ENCODE measurements at places on chromosomes 4 and X.
A peak's percentile ranks its signal among the peaks of the same experiment; 100 is the strongest.

DNA sequence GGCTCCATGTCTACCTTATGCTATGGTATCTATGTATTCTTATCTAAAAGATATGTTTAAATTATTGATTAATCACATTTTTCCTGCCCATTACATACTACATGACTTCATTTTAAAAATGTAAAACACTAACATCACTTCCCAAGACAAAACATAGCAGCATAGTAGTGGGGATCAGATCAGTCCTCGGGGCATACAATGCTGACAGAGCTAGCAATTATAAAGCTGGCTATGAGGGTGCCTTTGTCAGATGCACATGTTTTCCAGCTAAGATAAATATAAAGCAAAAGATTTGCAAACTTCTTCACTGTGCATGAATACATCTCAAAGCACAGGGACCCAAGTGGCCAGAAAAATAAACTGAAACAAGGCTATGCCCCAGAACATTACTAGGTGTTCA lies 549.8 kb upstream of the INTU start:
- DNase-seq: no peak

GRCh38 chr4:6281436-6282313 lies 12.0 kb downstream of the WFS1 start:
- DNase-seq: no peak

DNA sequence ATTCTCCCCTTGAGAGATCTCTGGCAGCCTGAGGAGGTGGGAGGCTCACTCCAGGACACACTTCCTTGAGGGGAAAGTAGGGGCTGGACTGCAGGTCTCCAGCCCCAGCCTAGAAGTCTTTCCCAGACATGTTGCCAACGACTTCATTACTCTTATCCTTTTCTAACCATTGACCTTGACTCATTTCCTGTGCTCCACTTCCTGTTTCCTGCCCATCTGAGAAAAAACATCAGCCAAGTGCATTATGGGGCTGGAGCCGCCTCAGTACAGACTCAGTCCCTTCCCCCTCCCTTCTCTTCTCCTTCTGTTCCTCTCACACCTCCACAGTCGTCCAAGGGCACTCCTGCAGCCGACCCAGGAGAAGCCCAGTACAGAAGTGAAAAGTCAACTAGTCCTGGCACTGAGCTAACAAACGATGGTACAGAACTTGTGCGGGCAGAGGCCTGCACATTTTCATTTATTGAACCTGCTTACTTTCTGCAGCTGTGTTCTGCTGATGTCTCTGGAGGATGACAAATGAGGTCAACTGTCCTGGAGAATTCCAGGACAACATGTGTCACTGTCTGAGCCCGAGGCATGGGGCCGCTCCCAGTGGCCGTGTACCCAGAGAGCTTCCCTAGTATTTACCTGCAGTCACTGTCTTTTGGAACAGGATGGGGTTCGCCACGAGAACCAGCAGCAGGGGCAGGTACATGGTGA lies 20.1 kb downstream of the GPR143 start:
- no peak for DNase-seq

- no peak for DNase-seq
Observed at GRCh38 chr4:25755911-25756310, 100.3 kb downstream of the SLC34A2 start.

DNA sequence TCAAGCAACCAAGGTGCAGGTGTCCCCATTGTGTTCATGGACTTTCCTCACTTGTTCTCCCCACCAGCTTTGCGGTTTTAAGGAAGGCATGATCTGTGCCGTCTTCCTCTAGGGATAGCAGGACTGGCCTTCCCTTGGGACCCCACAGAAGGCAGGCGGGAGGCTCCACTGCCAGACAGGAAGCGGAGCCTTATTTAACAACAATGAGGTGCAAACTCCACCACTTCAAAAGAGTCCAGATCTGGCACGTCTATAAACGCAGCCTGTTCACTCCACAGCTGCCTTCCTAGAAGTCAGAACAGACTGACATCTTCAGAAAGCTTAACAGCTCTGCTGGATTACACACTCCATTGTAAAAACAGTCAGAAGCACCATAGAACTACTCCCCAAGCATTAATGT lies 1.7 kb upstream of the GPR143 start:
- no peak for DNase-seq

GRCh38 chrX:119537487-119537886 lies 27.7 kb downstream of the STEEP1 start:
- DNase-seq: no peak

- no peak for DNase-seq
Observed at GRCh38 chr4:18241727-18242126, 220.2 kb upstream of the LCORL start.

GRCh38 chr4:99323756-99324155 lies 2.6 kb upstream of the ADH1B start:
- peak; percentile 12 for DNase-seq

- no peak for DNase-seq
Observed at GRCh38 chr4:184074677-184075388, 142.8 kb downstream of the ENPP6 start.

DNA sequence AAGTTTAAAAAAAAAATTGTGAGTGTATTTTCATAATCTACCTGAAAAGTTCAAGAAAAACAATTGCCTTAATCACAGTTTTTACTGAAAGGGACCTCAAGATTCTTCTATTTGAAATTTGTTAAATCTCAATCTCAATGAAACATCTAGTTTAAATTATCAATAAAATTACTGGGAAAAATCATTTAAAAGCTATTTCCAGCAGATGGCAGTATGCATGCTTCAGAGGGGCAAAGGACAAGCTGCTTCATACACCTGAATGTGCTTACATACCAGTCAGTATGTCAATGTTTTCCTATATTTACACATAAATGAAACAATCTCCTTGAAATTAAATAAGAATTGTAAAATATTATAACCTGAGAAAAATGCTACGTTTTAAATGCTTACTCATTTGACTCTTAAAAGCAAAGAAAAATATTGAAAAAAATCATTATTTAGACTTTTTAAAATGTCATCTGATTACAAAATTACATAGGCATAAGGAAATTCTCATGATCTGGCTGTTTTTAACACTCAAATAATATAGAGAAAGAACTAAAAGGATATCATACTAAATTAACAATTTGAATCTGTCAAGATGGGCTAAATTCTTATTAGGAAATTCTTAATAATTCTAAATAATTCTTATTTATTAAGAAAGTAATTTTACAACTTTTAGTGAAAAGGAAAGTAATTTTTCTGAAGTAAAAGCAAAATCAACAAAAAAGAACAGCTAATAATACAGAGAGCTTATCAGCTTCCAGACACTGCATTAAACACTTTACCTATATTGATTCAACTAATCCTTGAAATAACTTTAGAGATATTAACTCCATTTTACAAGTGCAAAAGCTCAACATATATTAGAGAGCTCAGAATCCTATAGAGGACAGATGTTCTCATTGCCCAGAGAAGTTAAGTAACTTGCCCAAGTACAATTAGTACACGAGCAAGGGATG lies 242.1 kb downstream of the ADAMTS3 start:
- DNase-seq: no peak

DNA sequence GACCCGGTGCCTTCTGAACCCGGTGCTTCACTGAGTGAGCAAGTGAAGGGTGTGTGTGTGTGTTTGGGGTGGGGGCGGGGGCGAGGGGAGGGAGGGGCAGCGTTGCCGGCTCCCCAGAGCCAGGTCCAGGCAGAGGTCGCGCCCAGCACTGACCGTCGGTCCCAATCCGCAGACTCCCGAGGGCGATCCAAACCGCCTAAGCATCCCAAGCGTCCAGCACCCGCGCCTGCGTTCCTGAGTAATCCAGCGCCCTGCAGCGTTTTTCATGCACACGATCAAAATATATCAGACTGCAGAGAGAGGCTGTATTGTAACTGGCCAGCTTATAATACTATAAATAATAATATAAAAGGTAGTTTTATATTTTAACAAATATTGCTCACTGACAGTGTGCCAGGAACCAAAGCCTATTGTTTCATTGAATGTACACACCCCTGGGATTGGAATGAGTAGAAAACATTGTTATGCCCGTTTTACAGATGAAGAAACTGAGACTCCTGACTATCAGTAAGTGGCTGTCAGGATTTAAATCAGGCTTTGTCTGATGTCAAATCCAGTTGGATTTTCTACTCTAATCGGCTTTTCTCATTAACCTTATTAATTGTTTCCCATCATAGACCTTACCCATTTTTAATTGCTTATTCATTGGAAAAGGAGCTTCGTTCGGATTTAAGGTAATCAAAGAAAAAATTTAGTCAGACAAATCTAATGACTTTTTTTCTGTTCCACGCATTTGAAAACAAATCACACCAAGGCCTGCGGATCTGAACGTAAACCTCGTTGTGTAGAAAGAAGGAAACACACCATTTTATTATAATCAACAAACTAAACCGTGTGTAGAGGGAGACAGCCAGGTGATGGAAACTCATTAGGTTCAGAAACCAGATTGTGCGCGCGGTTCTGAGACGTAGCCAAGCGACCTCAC lies 4.0 kb upstream of the NKX3-2 start:
- no peak for DNase-seq

GRCh38 chrX:111886678-111887077 lies 10.7 kb downstream of the TRPC5OS start:
- no peak for DNase-seq

GRCh38 chrX:41184312-41184711 lies 99.1 kb downstream of the USP9X start:
- no peak for DNase-seq

- no peak for DNase-seq
Observed at GRCh38 chrX:10631416-10632145, 11.2 kb upstream of the MID1 start.

DNA sequence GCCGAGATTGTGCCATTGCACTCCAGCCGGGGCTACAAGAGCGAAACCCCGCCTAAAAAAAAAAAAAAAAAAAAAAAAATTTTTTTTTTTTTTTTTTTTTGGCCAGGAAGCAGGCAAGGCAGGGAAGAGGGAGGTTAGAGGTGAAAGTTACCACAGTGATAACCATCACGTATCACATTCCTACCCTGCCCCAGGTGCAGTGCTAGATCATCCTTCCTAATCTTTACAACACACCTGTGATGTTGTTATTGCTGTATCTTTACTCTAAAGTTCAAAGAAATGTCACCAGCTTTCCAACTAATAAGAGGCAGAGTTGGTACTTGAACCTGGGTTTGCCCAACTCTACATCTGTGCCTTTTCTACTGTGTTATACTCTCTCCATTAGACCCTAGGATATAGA lies 7.2 kb upstream of the LIMCH1 start:
- no peak for DNase-seq

GRCh38 chr4:53716011-53716410 lies 124.7 kb upstream of the LNX1 start:
- DNase-seq: no peak

GRCh38 chrX:10922835-10923234 lies 188.3 kb upstream of the HCCS start:
- no peak for DNase-seq

DNA sequence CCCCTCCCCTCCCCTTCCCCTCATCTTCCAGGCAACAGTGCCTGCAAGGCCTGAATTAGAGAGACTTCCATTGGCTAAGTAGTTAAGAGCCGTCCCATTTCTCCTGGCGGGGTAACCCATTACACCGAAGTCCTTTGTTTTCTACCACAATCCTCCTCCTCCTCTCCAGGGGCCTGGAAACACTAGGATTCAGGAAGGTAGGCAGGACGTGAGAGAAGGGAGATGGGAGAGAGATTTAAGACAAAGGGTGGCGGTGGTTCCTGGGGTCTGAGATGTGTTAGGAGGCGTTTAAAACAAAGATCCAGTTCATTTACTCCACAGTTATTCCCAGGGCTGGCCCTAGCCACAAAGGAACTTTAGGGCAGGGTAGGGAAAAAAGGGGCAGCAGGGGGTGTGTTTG lies 28.0 kb downstream of the NYX start:
- no peak for DNase-seq

GRCh38 chr4:7101692-7102515 lies 34.0 kb upstream of the GRPEL1 start:
- peak; percentile 15 for DNase-seq

GRCh38 chr4:60726779-60727178 lies 473.3 kb upstream of the ADGRL3 start:
- DNase-seq: no peak

DNA sequence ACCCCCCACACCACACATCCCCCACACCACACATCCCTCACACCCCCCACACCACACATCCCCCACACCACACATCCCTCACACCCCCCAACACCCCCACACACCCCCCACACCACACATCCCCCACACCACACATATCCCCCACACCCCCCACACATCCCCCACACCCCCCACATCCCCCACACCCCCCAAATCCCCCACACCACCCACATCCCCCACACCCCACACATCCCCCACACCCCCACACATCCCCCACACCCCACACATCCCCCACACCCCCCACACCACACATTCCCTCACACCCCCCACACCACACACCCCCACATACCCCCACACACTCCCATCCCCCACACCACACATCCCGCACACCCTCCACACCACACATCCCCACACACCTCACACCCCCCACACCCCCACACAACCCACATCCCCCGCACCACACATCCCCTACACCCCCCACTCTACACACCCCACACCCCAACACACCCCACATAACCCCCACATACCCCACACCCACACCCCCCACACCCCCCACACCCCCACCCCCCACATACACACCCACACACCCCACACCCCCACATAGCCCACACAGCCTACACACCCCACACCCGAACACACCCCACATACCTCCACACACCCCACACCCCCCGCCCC lies 172.9 kb downstream of the DCLK2 start:
- no peak for DNase-seq

DNA sequence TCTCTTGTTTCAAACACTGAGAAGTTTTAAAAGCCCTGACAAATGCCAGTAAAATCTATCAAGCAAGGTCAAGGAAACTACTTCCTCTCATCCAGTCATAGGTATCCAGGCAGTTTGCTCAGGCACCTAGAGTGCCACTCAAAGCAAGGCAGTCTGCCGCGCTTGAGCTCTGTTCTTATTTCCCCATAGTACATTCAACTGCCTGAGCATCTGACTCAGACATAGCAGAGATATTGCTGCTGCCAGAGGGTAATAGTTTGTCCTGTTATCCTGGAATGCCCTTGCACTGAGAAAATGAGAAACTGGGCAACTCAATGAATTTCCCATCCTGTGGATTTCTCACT lies 16.1 kb upstream of the ATP8A1 start:
- no peak for DNase-seq

GRCh38 chr4:104421566-104421965 lies 73.1 kb downstream of the CXXC4 start:
- DNase-seq: no peak

DNA sequence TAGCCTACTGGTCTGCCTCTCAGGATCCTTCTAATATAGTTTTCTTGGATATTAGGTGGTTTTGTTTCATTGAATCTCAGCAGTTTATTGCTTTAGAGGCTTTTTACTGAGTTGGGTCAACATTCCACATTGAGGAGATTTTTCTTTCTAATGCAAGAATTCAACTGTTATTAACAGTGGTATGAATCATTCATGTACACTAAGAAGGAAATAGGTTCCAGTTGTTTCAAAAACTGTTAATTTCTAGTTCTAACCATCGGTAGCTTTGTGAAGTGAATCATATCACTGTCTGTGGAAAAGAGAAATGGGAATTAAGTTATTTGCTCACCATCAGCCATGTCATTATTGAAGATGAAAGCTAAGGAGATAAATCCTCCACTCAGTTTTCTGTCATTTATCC lies 331.5 kb downstream of the RPA4 start:
- peak; percentile 19 for DNase-seq

- no peak for DNase-seq
Observed at GRCh38 chr4:152104356-152104755, 343.5 kb upstream of the GATB start.
